CD8-positive, alpha-beta memory T cell (primary cell): ENCODE measurements at places on chromosomes 13 and 19. TPM values are rescaled to one million over a fixed set of nuclear protein-coding genes. Genes with fewer than 3 reads are reported as not detected.

DNA sequence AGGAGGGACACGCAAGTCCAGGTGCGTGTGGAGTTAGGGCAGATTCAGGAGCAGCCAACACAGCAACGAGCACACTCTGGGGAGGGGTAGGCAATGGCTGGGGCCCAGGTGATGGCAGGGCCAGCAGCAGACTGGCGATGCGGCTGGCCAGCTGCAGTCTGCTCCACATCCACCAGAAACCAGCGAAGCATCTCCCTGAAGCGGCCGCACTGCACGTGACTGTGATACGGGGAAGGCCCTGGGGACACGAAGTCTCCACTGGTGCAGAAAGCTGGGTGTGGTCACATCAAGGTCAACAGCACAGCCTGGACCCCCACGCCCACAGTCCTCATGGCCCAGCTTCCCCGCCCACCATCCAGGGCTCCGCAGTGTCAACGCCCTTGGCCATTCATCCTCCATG, 21.3 kb upstream of the EPHX3 start:
- no peaks in the 10 kb centered on the region for H3K27me3 ChIP-seq
- H3K4me3 ChIP-seq, result no peak overlapping the region
- DNase-seq, result no peak
- H3K4me1 ChIP-seq, result no peaks in the 10 kb centered on the region
- H3K36me3 ChIP-seq, result peaks cover 78% of the 10 kb centered on the region

MAST3 gene
- 18.6 TPM for polyA plus RNA-seq

- no peak overlapping the region for H3K27ac ChIP-seq
- H3K4me3 ChIP-seq, result no peak overlapping the region
- H3K27me3 ChIP-seq, result no peaks in the 10 kb centered on the region
- H3K36me3 ChIP-seq, result no peaks in the 10 kb centered on the region
- no peaks in the 10 kb centered on the region for H3K4me1 ChIP-seq
- no peak for DNase-seq
Measured at GRCh38 chr13:90968166-90968904, 379.2 kb upstream of the MIR17HG start.

DNA sequence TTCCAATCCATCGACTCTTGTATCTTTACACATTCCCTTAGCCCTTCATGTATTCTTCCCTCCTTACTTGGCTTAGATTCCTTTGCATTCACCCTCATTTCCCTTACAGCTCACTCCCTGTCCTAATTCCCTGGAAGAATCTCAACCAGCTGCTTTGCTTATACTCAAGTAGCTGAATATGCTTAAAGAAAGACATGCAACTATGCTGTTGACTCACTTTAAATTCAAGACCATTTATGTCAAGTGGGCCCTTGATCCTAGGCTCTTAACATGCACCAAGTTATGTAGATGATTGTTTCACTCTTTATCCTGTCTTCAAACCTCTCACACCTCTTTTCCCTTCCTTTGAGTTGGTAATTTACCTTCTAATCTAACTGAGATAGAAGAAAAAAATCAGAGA, 7.4 kb downstream of the CCDC122 start:
- no peak overlapping the region for H3K27ac ChIP-seq
- DNase-seq, result no peak
- no peaks in the 10 kb centered on the region for H3K4me1 ChIP-seq
- no peaks in the 10 kb centered on the region for H3K27me3 ChIP-seq
- H3K36me3 ChIP-seq, result no peaks in the 10 kb centered on the region

- H3K36me3 ChIP-seq, result no peaks in the 10 kb centered on the region
- H3K4me1 ChIP-seq, result peaks cover 14% of the 10 kb centered on the region
- H3K27me3 ChIP-seq, result no peaks in the 10 kb centered on the region
- peak; percentile 73 for DNase-seq
Measured at GRCh38 chr19:17496337-17496997, 15.0 kb upstream of the PGLS start.

DNA sequence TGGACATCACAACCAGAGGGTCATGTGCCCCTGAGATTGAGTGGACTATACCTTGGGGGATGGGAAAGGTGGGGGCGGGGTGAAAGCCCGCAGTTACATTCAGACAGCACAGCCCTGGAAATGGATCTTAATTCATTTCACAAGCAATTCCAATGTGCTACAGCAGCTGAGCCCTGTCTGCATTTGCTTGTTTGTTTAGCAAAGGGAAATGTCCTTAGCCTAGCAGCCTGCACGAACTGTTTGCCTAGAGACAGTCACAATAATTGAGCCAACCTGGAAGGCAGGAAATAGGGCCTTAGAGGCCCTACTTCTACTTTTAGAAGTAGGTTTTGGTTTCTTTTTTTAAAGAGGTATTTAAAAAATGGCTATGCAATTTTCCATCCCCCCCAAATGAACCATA, 177.3 kb upstream of the KL start:
- no peaks in the 10 kb centered on the region for H3K27me3 ChIP-seq
- peaks cover 8% of the 10 kb centered on the region for H3K4me1 ChIP-seq
- H3K36me3 ChIP-seq, result no peaks in the 10 kb centered on the region
- H3K27ac ChIP-seq, result no peak overlapping the region
- H3K4me3 ChIP-seq, result no peak overlapping the region

DNA sequence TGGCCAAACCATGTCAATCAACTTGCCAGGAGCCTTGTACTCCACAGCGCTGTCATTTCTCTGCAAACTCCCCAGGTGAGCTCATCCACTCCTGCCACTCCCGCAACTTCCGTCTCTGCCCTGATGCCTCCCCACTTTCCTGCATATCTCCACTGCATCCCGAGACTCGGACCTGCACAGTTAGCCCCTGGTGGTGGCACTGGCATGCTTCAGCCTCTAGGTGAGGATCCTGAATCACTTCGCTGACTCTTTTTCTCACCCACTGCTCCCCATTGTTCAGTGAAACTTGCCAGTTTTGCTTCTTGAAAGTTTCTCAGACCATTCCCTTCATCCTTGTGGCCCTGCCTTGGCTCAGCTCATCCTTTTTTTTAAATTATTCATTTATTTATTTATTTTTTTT, 3.4 kb upstream of the CTU1 start:
- no peaks in the 10 kb centered on the region for H3K36me3 ChIP-seq
- no peak overlapping the region for H3K4me3 ChIP-seq
- H3K27me3 ChIP-seq, result no peaks in the 10 kb centered on the region
- no peak overlapping the region for H3K27ac ChIP-seq

- no peaks in the 10 kb centered on the region for H3K27me3 ChIP-seq
- no peak for DNase-seq
- no peaks in the 10 kb centered on the region for H3K4me1 ChIP-seq
- H3K4me3 ChIP-seq, result no peak overlapping the region
- no peaks in the 10 kb centered on the region for H3K36me3 ChIP-seq
- H3K27ac ChIP-seq, result no peak overlapping the region
Measured at GRCh38 chr13:39506559-39507390, 96.2 kb downstream of the LHFPL6 start.

ABCC4 gene
- polyA plus RNA-seq, result 3.0 TPM

DNA sequence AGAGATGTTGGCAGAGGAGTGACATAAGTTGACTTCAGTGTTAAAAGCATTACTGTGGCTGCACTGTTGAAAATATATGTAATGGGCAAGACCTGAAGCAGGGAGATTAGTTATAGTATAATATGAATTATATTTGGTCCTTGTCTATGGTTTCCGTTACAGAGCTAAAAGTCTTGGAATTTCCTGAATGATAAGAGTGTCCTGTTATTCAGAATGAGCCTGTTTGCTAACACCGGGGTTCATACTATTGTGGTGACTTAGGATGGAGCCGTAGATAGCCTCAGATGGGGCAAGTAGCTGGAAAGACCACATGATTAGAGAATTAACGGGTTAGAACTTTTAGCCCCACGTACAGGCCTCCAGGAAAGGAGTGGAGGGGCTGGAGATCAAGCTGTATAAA, 5.7 kb downstream of the USPL1 start:
- no peak for DNase-seq
- H3K27me3 ChIP-seq, result no peaks in the 10 kb centered on the region
- no peak overlapping the region for H3K27ac ChIP-seq
- H3K4me1 ChIP-seq, result peaks cover 27% of the 10 kb centered on the region

DNA sequence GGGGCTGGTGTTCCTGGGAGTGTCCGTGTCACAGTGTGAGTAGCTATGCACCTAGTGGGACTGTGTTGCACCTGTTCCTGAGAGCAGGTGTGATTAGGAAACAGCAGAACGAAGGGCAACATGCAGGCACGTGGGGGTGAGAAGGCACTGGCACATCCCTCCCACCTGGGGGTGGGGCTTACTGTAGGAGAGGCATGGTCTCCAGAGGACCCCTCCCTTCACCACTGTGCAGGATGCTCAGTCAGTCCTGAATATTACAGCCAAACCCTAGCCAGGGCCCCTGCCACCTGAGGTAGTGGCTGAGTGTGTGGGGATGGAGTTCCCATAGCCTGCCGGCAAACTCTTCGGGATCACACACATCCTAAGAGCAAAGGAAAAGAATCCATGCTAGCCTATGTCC, 99.2 kb downstream of the ZDHHC20 start:
- H3K27me3 ChIP-seq, result no peaks in the 10 kb centered on the region
- no peak overlapping the region for H3K4me3 ChIP-seq
- H3K4me1 ChIP-seq, result no peaks in the 10 kb centered on the region
- H3K36me3 ChIP-seq, result no peaks in the 10 kb centered on the region
- no peak for DNase-seq

GRCh38 chr13:32976056-32976805, 40.0 kb upstream of the KL start:
- H3K36me3 ChIP-seq, result no peaks in the 10 kb centered on the region
- no peak overlapping the region for H3K4me3 ChIP-seq
- H3K27me3 ChIP-seq, result no peaks in the 10 kb centered on the region
- no peak for DNase-seq
